ENCODE measurements at places on chromosomes 3 and 15.
A peak's percentile ranks its signal among the peaks of the same experiment; 100 is the strongest.

GRCh38 chr3:177145954-177146353 lies 51.3 kb downstream of the TBL1XR1 start:
- DNase-seq: no peak

DNA sequence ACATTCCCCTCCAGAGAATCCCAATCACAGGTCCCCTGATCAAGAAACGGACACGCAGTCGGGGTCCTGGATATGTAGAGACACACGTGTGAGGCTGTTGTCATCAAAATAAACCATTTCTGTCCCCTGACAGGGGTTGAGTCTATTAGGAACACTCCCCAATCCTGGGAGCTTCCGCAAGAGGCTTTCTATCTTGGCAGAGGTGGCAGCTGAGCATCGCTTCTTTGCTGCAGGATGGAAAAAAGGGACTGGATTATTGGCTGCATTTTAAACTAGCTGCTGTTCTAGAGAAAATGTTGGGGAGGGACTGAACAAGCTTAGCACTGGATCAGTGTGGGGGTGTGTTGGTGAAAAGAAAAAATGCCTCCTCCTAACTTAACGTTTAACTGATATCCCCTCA lies 2.5 kb upstream of the CNTN4 start:
- no peak for DNase-seq

- no peak for DNase-seq
Observed at GRCh38 chr15:93037820-93038705, 50.9 kb downstream of the RGMA start.

DNA sequence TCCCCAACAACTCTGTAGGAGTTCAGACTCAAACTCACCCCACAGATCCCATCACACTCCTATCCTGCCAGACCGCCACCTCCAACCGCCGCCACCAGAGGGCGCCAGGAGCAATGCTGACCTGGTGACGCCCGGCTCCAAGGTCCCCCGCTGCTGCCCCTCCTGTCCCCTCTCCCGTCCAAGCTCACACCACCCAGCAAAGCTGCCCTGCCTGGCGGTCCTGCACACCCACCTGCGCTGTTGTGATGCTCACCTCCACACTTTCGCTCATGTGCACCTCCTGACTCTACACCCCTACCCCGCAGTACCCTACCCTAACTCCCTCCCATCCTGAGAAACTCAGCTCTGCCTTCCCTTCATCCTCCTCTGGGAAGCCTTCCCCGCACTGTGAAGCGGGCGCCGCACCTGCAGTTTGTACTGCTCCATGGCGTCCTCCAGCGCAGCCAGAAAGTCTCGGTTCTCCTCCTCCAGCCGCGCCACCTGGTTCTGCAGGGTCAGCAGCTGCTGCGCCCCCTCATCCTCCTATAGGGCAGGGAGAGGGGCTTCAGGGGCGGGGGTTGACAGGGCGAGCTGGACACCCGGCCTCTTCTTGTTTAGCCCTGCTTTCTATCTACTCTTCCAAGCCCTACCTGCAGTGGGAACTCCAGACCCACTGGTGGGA lies 7.9 kb downstream of the KIF7 start:
- peak; percentile 62 for DNase-seq

DNA sequence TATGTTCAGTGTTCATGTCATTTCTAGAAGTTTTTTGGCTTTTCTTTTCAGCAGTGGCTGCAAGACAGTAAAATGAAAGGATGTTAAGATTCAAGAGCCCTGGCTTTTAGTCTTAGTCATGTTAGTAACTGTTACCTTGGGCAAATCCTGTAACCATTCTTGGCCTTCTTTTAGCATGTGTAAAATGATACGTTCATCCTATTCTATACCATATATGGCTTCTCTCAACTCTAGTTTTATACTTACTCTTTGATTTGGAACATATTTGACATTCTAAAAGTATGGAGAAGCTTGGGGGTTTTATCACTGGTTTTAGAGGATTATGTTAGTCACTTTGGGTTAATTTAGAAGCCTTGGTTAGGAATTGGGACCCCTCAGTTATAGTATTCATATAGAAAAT lies 20.1 kb downstream of the GTF2E1 start:
- no peak for DNase-seq

DNA sequence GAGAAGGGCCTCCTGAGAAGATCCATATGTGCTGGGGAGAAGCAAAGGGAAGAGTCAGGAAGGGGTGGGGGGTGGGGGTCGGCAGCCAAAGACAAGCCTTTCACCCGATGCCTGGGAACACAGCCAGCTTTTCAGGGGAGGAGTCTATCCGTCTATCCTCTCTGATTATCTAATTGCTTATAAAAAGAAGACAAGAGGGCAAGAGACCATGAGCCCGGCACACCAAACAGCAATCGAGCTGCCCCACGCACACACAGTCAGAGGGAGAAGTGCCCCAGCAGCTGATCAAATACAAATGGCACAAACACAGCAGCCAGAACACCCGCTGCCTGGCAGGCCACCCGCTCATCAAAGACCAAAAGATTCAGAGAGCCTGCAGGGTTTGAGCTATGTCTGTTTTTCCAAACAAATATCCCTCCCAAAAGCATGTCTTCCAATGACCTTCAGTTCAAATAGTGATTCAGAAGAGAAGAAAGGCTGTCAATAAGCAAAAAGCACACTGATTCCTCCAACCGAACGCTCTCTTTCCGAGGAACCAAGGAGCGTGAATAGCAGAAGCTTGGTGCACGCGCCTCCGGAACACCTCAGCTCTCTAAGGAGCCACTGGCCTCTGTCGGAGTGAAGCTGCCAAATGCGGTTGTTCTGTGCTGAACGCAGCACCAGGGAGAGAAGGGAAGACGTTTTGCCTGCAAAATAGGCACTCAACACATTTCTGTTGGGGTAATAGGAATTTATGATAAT lies 419.2 kb downstream of the OCA2 start:
- DNase-seq: no peak

GRCh38 chr15:35104526-35105147 lies 19.5 kb upstream of the NANOGP8 start:
- DNase-seq: no peak

DNA sequence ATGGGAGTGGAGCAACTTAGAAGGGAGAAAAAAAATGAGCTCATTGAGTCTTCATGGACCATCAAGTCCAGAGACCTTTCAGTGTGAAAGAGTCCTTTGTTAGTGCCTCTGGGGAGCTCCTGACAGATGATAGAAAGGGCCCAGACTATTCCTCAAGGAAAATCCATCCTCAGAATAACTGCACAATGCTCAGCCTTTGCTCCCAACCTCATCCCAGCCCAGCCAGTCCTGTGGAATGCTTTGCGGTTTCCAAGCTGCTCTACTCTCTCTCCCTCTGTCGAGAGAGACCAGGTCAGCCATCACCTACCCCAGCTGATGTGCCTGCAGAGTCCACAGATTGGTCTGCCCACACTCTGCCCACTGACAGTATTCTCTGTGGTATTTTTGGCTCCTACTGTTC lies 406.2 kb downstream of the MFSD1 start:
- DNase-seq: no peak

- DNase-seq: no peak
Observed at GRCh38 chr3:89628856-89629670, 521.6 kb downstream of the EPHA3 start.

DNA sequence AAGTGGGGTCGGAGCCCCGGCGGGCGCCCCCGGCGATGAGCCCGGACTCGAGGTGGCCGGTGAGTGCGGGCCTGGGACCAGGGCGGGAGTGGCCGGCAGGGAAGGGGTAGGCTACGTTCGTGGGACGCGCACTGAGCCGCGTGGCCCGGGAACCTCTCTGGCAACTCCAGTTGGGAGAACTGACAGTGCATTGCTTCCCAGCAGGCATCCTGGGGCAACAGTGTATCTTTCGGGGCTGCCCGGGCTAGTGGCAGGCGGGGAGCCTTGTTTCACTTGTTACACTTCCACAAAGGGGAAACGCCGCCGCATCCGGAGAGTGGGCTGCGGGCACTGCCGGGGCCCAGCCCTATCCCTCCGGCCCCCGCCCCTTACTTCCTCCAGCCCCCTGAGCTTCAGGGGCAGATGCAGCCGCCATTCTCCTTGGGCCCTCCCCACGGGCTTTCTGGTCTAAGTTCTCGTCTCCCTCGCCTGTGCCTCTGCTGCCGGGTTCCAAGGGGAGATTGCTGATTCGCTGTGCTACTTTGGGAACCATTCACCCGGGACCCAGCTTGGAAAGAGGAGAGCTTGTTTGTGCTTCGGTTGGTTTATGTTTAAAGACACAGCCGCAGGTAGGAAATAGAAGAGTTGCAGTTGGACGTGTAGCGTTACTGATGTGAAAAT lies 675 bp downstream of the BRPF1 start:
- DNase-seq: peak; percentile 30

- DNase-seq: no peak
Observed at GRCh38 chr3:111047812-111048435, 23.7 kb upstream of the NECTIN3 start.

DNA sequence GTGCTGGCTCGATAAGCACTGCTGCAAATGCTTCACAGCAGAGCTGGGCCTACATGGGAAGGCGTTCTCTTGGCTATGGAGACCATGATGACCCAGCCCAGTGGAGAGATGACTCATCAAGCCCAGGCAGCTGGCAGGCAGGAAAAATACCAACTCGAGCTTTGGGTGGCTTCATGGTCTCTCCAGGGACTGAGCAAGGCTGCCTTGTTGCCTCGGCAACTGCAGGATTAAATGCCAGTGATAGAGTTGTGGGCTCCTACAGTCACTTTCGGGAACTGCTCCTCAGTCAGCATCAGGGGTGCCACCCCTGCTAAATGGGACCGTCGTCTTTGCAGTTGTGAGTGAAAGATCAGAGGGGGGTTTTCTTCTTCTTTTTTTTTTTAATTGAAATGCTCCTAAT lies 54.6 kb upstream of the MYZAP start:
- DNase-seq: no peak

DNA sequence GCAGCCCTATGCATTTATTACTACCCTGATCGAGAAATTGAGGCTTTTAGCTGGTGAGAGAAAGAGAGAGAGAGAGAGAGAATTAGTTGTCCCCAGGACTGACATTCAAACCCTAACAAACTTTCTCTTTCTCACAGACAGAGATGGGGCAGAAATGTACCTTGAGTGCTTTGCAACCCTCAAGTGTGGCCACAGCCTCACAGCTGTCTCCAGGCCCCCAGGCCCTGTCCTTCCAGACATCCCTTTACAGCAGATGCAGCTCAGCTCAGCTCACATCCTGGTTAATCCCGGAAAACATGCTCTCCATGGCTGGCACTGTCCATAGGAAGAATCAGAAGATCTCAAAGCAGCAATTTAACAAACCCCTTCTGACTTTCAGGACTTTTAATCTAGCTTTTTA lies 67.6 kb downstream of the DCLK3 start:
- DNase-seq: no peak

GRCh38 chr3:150763841-150764483 lies 993 bp upstream of the SIAH2 start:
- peak; percentile 53 for DNase-seq

DNA sequence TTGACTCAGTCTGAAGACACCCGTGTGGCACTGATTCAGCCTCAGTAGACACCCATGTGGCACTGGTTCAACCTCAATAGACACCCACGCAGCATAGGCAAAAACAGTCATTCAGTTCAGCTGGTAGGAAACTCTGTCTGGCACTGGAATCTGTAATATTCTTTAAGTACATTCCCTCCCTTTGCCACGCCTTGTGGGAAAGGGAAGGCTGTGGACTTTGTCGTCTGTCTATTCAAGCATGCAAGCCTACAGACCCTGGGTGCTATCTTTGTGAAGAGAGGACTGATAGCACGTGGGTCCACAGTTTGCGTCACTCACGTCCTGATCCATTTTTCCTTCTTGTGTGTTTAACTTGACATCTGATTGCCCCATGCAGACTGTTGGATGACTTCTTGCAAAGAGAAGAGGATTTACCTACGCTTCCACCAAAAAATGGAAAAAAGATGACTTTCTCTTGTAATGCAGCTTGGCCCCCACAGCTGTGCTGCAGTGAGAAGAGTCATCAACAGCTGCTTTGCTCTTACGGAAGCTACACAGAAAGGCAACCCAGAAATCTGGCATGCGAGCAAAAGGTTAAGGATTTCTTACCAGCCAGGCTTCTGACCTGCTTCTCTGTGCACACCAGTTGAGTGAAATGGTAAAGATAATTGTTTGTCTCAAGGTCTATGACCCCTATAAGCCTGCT lies 278.1 kb downstream of the ULK4 start:
- no peak for DNase-seq

DNA sequence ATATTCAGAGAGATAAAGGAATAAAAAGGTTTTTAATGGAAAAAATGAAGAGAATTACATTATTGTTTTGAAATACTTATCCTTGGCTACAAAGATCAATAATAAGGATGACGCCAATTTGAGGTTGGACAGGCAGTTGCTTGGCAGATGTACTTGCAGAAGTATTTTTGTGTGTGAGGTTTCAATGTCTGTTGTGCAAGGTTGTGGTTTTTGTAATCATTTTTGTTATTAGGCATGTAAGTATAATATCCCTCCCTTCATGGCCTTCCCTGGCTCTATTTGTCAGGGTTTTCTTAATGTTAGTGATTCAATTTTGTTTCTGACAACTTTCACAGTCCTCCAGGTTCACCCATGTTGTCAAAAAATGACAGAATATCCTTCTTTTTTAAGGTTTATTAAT lies 105.9 kb downstream of the OTOL1 start:
- DNase-seq: no peak

GRCh38 chr3:37859354-37859753 lies 2.3 kb upstream of the CTDSPL start:
- no peak for DNase-seq

- DNase-seq: no peak
Observed at GRCh38 chr3:45792516-45793172, 3.7 kb downstream of the SLC6A20 start.

GRCh38 chr15:73924171-73924921 lies 1.9 kb upstream of the LOXL1 start:
- no peak for DNase-seq

GRCh38 chr3:141619450-141619849 lies 118.6 kb upstream of the RNF7 start:
- no peak for DNase-seq

DNA sequence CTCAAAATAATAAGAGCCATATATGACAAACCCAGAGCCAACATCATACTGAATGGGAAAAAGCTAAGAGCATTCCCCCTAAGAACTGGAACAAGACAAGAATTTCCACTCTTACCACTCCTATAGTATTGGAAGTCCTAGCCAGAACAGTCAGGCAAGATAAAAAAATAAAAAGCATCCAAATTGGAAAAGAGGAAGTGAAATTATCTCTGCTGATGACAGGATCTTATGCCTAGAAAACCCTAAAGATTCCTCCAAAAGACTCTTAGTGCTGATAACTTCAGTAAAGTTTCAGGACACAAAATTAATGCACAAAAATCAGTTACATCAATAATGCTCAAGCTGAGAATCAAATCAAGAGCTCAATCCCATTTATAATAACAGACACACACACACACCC lies 45.9 kb upstream of the SLC2A2 start:
- DNase-seq: no peak

- no peak for DNase-seq
Observed at GRCh38 chr3:12557473-12558100, 700 bp downstream of the MKRN2 start.

DNA sequence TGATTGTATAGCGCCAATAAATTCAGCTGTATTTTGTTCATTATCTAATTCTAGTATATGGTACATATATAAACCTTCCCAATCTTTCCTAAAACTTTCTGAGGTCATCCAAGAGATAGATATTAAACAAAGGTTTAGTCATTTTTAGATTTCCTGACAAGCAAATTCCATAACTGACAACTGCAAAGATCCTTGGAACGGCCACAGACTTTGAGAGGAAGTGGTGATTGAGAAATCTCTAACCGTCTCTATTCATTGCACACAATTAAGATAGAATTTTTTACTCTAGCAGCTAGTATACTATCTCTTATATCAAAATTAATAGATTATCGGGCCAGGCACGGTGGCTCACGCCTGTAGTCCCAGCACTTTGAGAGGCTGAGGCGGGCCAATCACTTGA lies 4.7 kb downstream of the CSNK1G1 start:
- DNase-seq: no peak

Data from activated CD8-positive, alpha-beta memory T cell treated with anti-CD3 and anti-CD28 coated beads, Interleukin-2, amount 50 U/mL, for 4 hours (primary cell).